Epithelial cell of prostate (primary cell): ENCODE measurements at places on chromosomes 6 and 20.

- no peak for DNase-seq
These were observed 632.7 kb upstream of the PTCHD4 start for GRCh38 chr6:48743738-48744137.

DNA sequence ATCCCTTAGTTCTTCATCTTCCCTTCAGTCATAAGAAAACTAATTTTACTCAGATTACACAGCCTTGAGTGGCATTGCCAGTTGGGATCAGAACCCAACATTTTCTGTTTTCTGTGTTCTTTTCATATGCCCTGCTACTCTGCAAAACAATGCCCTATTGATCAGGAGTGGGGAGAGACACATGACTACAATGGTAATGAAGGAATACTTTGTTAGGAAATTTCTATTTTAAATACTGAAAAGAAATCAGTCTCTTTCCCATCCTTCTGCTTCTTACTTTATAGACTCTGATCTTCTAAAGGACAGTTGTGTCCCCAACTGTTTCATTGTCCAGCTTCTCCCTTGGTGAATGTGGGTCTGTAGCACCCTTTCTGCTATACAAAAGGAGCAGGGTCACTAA is 5.5 kb upstream of the PKIB start:
- no peak for DNase-seq

GRCh38 chr6:20946022-20946421 is 411.8 kb downstream of the CDKAL1 start:
- DNase-seq = peak; percentile 14

DNA sequence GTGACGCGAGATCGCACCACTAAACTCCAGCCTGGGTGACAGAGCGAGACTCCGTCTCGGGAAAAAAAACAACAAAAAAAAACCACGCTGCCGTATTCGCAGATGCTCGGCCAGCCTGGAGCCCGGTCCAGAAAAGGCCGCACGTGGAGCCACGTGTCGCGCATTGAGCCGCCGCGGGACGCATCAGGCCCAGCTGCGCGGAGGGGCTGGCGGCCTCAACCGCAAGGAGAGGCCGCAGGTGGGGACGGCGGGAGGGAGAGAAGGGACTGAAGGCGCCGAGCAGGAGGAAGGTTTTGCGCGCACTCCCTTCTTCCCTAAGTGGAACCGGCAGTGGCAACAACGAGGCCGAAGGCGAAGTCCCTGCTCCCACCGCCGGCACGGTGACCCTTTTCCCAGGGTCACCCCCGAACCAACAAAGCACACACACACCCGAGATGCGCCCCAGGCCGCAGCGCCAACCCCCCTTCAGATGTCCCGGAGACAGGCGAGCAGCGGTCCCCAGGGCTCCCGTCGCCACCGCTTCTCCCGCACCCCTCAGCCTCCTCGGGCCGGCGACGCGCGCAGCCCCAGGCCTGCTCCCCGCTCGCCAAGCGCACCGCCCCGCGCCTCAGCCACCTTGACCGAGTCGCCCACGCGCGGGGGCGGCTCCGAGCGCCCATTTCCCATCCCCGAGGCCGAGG is 681 bp downstream of the SYCP2 start:
- no peak for DNase-seq

GRCh38 chr6:43396408-43397149 is 27.1 kb upstream of the ZNF318 start:
- DNase-seq = peak; percentile 10

GRCh38 chr6:106098383-106099234 is 12.5 kb downstream of the PRDM1 start:
- peak; percentile 83 for DNase-seq

GRCh38 chr20:62505337-62506045 is 29.7 kb upstream of the GATA5 start:
- DNase-seq = no peak

DNA sequence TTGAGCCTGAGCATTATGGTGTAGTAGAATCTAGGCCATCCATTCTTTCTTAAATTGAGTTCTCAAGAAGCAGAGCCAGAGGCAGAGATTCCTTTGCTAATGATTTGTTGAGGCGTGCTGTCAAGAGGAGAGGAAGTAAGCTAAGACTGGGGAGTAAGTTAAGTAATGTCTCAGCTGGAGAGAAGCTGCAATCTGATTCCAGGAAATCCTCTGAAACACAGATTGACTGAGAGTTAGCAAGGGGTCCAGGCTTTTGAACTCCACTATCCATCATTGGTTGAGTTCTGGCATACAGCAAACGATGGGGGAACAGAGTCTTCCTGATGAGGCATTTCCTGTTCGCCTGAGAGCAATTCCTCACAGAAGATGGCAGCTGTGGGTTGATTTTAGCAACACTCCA is 207.4 kb upstream of the RAB32 start:
- DNase-seq = no peak
